ENCODE measurements at places on chromosomes 7 and 10.

- no peak for DNase-seq
Measured at GRCh38 chr10:92714152-92714845, 24.5 kb downstream of the HHEX start.

DNA sequence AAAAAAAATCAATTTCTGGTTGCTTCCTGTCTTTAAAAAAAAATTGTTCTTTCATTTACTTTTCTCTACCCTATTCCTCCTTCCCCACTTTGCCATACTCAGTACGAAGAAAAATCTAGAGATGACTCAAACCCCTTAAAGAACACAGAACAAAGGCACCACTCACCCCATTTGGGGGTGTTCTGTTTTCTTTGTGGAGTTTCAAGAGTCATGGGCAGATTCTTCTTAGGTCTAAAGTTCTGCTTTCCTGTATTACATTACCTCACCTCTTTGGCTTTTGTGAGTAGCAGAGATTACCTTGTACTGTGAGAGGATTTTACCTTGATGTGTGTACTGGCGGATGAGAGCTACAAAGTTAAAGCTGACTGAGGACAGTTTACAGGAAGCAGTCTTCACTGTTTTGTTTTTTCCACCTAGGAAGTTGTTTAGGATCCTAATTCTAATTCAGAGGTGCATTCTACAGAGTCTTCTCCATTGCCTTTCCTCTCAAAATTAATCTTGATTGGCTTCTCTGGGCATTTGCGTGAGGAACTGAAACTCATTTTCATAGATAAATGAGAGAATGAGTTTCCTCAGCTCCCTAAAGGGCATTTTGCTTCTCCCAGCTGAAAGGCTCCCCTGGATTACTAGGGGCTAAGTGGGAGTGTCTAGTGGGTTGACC is 20.7 kb downstream of the AVL9 start:
- no peak for DNase-seq

DNA sequence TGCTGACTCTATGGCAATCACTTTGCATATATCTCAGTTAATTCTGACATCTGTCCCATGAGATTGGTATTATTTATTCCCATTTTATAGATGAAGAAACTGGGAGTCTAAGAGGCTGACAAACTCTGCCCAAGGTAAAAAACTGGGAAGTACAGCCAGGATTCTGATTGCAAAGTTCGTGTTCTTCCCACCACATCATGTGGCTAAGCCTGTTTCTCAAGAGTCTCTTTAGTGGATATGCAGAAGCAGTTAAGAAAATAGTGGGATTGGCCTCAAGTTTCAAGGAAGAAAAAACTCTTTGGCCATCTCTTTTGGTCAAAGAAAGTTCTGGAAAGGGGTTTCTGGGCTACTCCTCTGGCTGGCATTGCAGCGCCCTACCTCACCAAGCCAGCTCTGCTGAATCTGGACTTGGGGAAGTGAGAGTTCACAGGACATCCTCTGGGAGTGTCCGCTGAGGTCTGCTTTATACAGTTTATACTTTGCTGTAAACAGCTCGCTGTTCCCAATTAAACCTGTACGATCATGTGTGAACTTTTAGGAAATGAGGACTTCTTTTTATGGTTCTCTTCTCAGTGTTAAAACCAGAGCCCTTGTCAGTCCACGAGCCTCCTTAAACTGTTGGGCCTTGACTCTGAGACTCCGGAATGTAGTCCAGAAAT is 12.2 kb upstream of the BMPR1A start:
- DNase-seq = no peak

GRCh38 chr10:110556969-110557601 is 10.4 kb upstream of the SMC3 start:
- DNase-seq = no peak

GRCh38 chr7:101626758-101627157 is 2.3 kb downstream of the MYL10 start:
- no peak for DNase-seq

DNA sequence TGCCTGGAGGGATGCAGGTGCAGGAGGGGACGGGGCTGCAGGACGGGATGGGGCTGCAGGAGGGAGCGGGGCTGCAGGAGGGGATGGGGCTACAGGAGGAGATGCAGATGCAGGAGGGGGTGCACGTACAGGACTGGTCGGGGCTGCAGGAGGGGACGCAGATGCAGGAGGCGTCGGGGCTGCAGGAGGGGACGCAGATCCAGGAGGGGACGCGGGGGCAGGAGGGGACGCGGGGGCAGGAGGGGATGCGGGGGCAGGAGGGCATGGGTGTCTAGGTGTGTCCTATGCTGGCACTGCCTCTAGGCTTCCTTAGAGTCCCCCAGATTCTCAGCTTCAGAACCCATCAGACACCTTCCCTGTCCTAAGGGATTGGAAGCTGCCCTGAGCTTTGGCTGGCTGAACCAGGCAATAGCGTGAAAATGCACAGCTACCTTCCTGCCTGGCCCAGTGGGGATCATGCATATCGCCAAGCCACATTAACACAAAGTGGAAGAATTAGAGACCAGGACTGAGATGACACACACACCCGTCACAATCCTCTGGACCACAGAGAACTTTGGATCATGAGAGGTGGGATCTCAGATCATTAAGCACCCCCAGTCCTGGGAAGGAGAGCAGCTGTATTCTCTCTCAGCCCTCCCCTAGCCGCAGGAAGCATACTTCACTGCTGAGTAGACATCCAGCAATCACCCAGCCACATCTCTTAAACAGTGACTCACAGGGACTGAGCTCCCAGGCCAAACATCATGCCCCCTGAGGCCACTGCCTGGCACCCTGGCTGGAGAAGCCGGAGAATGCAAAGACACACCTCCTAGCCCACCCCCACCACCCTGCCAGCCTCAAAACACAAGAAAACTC is 67.3 kb downstream of the VWA2 start:
- DNase-seq = no peak

Measured in SK-N-MC (cell line).